Stimulated activated CD8-positive, alpha-beta memory T cell treated with anti-CD3 and anti-CD28 coated beads, Interleukin-7, amount 100 ng/mL, for 4 hours (primary cell): ENCODE measurements at places on chromosomes 5 and 9.

- DNase-seq: no peak
Observed at GRCh38 chr5:110807169-110807568, 68.4 kb downstream of the SLC25A46 start.

DNA sequence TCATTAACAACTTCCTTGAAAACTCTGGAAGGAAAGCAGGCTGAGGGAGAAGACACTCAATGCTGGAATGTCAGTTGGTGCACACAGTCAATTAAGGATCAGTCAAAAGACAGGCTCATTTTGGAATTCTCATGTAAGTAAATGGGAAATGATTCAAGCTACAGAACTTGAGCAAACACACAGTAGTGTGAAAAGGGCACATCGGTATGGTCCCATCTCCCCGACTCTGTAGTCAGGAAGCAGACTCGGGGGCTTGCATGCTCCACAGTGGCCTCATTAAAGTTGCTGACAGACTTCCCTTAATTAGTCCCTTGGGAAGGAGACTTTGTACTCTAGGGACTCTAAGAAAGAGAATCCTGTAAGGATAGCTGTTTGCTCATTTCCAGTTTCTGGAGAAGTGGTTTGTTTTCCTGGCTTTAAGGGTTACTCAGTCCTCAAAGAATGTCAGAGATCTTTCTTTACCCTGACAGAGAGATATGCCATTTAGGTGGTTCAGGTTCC is 339.2 kb downstream of the ADAMTS6 start:
- no peak for DNase-seq

DNA sequence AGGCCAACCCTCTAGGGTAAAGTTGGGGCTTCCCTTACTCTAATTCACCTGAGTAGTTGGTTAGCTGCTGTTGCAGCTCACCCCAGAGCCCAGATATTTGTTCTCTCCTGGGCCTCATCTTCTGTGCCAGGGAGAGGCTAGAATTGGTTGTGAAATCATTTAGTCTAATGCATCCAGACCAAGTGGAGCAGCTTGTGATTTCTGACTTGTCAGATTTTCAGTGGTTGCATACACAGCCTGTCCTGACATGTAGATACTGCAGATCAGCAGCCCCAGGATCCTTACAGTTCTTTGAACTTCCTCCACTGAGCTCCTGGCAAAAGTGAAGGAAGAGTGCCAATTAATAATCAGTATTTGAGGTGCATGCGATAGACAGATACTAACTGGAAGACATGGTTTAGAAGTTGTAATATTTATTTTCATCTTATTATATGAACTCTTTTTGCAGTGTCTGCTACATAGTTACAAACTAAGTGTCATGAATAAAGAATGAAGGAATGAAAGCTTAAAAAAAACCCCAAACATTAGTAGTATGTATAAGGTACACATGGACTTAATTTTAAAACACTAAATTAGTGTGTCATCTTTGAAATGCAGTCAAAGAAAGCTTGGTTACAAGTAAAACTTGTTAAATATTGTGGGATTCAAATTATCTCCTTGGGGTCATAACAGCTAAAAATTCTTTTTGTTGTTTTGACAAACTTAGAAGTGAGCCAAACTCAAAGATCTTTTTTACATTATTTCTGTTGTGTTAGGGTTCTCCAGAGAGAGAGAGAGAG is 128.5 kb downstream of the VPS13A start:
- no peak for DNase-seq

- no peak for DNase-seq
Observed at GRCh38 chr5:178561746-178562264, 28.4 kb downstream of the COL23A1 start.
